H7 (cell line): ENCODE measurements at places on chromosomes 6 and 20.
A peak's percentile ranks its signal among the peaks of the same experiment; 100 is the strongest.

- no peak for DNase-seq
Measured at GRCh38 chr6:158856261-158856660, 37.1 kb upstream of the EZR start.

GRCh38 chr6:134539865-134540323 is 222.0 kb upstream of the SGK1 start:
- no peak for DNase-seq

GRCh38 chr20:50292591-50293283 is 102.1 kb downstream of the CEBPB start:
- DNase-seq: peak; percentile 81

GRCh38 chr20:57780398-57780797 is 70.6 kb upstream of the PMEPA1 start:
- no peak for DNase-seq

- no peak for DNase-seq
Measured at GRCh38 chr6:103729658-103730057, 1130.1 kb downstream of the HACE1 start.

DNA sequence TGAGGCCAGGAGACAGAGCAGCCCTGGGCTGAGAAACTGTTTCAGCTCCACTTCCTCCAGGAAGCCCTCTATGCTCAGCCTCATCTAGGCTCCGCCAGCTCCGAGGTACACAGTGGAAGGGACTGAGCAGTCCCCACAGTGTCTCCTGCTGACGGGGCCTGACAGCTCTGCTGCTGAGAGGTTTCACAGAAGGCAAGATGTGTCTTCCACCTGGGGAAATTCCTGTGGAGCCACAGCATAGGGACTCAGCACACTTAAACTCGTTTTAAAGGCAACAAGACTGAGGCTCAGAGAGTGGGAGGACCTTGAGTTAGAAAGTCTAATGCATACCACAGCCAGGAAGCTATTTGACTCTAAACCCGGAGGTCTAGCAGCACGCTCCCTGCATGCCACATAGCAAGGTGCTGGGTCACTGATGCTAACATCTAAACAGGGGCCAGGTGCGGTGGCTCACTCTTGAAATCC is 6.8 kb downstream of the ADA start:
- no peak for DNase-seq

DNA sequence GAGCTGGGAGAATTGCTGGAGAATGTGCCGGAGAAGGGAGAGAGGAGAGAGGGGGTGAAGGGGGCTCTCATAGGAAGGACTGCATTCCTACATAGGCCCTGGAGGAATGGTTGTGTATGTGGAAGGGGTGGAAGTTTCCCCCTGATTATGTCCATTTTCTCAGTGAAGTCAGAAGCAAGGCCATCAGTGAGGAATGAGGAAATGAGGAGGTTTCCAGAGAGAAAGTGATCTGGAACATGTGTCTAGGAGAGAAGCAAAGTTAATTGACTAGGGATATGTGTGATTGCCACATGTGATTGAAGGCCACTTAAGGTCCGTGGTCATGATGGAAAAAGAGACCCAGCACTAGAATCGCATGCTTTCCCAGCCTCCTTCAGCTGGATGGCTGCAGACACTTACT is 42.3 kb downstream of the TBPL1 start:
- DNase-seq: no peak

GRCh38 chr20:13554076-13554475 is 84.7 kb downstream of the TASP1 start:
- DNase-seq: no peak

GRCh38 chr20:3068986-3069900 is 2.2 kb upstream of the OXT start:
- DNase-seq: peak; percentile 61

DNA sequence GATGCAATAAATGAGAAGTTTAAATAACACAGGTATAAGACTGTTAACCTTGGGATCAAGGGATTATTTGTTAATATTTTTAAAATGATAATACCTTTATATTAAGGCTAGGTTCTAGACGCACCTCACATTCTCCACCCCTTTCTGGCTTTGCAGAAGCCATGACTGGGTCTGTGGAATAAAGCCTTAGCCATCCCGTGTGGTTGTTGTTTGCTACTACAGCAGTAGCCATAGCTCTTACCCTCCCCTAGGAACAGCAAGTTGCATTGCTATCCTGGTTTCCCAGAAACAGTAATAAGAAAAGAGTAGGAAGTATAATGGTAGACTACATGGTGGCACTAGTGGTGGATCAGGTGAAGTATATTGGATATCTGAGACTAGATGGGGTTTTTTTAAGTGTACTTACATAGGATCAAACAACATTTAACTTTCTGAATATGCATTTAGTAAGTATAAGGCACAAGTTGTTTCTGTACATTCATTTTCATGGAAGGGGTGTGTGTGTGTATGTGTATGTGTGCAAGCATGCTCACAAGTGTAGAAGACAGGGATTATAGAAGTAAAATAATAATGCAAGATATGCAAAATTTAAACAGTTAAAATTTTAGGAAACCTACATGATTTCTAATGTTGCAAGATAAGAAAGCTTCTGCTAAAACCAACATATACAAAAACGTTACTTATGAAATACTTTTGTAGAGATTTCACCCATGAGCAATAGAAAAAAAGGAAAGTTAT is 384.2 kb downstream of the PRKN start:
- peak; percentile 41 for DNase-seq

DNA sequence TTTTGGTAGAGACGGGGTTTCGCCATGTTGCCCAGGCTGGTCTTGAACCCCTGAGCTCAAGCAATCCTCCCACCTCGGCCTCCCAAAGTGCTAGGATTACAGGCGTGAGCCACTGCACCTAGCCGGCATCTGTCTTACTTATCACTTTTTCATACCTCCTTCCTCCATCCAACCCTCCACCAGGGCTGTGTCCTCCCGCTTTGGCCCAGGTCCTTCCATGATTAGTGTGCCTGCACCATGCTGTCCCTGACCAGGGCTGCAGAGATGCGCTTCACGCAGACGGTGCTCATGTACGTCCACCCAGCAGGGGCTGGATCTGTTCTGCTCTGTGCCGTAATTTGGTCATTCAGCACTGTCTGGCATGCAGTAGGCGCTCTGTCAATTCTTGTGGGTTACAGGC is 85.8 kb downstream of the SRC start:
- DNase-seq: no peak

DNA sequence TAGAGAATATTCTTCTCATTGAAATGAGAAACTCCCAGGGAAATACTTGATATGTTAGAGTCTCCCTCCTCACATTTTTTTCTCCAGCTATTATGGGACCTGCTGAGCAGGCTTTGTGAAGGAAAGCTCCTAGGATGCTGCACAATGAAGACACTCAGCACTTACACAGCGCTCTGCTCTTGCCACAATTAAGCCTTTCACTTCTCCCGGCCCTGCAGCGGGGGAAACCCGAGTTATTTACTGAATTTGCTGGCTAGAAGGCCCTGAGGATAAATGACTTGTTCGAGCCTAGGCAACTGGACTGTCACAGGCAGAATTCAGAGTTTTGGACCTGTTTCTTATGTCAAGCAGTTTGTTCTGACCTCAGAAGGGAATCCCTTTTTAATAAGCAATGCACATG is 102.0 kb downstream of the MAP3K7 start:
- no peak for DNase-seq

DNA sequence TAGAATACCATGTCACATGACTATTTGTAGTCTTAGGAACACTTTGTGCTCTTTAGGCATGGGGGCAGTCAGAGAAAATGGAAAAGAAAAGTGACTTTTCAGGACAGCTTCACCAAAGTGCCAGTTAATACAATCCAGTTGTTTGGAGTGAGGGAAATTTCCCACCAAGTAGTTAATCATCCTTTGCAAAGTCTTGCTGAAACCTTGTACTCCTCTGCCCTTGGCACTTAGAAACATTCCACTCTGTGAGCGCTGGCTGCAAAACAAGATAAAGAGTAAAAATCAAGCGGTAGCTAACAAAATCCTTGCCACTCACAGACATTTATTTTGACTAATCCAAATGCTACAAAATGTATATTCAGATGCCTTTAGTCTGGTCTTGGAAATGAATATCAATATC is 229.2 kb upstream of the HSF2 start:
- no peak for DNase-seq

- no peak for DNase-seq
Measured at GRCh38 chr20:49037962-49038387, 8.1 kb upstream of the CSE1L start.

GRCh38 chr6:19102936-19103335 is 715.8 kb downstream of the RNF144B start:
- DNase-seq: no peak

- no peak for DNase-seq
Measured at GRCh38 chr6:24821860-24822444, 23.2 kb upstream of the ARMH2 start.
